ENCODE measurements at places on chromosomes 11 and 22. TPM values are rescaled to one million over a fixed set of nuclear protein-coding genes. Genes with fewer than 3 reads are reported as not detected.

DNA sequence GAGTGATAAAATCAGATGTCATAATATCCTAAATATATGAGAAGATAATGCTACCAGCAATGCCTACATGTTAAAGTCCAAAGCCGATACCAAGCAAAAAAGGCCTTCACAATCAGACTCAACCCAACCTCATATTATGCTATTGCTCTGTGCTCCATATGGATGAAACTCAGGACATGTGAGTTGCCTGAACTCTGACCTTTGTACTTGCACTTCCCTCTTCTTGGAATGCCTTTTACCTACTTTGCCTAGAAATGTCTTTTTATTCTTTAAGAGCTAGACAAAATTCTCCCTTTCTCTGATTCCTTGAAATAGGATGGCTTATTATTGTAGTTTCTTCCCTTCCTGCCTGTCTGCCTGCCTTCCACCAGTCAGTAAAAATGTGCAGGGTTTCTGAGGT lies 954.7 kb upstream of the CCDC90B start:
- no peak overlapping the region for H3K27ac ChIP-seq
- H3K27me3 ChIP-seq: no peaks in the 10 kb centered on the region
- no peaks in the 10 kb centered on the region for H3K36me3 ChIP-seq
- no peak for DNase-seq

DNA sequence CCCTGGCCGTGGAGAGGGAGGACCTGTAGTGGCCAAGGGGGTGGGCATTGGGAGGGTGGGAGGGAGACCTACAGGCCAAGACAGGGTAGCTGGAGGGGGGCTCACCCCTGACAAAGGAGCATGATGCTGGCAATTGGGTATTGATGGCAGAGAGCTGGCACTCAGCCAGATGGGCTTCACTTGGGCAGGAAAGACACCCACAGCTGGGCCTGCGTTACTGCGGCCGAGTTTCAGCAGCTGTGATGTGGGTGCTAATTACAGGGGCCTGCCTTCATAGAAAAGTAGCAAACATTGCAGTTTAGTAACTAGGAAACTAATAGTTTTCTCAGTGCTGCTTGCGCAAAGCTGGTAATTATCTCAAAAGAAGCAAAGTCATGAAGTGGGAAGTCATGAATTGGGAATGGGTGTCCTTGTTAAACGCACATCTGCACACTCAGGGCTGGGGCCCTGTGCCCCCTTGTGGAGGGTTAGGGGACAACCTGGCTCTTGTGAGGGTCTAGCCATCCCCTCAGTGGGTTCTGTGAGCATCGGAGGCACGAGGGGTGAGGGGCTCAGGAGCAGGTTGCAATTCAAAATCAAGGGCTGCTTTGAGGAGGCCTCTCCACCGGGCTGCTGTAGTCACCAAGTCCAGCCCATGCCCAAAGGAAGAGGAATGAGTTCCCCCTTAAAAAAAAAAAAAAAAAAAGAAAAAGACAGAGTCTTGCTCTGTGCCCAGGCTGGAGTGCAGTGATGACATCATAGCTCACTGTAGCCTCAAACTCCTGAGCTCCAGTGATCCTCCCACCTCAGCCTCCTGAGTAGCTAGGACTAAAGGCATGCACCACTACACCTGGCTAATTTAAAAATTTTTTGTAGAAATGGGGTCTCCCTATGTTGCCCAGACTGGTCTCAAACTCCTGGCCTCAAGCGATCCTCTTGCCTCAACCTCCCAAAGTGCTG lies 24.4 kb upstream of the TXNRD2 start:
- H3K36me3 ChIP-seq: peaks cover 11% of the 10 kb centered on the region
- DNase-seq: no peak
- H3K4me3 ChIP-seq: no peak overlapping the region
- H3K27ac ChIP-seq: no peak overlapping the region

- H3K4me1 ChIP-seq: peaks cover 16% of the 10 kb centered on the region
- peak overlapping the region; percentile 17 for H3K27ac ChIP-seq
- peaks cover 8% of the 10 kb centered on the region for H3K36me3 ChIP-seq
- no peak overlapping the region for H3K4me3 ChIP-seq
- no peaks in the 10 kb centered on the region for H3K27me3 ChIP-seq
These were observed 65.3 kb downstream of the AMBRA1 start for GRCh38 chr11:46528445-46529094.

DNA sequence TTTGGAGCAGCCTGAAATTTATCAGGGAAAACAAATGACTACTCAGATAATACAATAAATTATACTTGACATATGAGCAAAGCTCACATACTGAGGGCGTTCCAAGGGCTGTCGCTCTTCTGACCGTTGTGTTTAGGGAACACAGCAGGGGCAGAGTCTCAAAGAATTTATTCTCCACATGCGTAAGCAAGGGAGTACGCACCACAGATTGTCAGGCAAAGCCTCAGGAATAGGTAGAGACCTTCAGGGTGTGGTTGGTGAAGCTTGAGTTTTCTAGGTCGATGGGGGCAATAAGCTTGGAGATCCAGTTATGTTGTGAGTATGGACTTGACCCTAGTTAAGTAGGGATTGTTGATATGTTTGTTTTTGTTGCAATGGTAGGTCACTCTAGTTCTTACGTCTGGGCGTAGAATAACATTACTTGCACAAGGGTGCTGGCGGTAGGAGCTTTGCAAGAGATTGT lies 830 bp downstream of the ACAT1 start:
- H3K4me3 ChIP-seq: peak overlapping the region; percentile 87
- H3K36me3 ChIP-seq: peaks cover 24% of the 10 kb centered on the region
- peak overlapping the region; percentile 84 for H3K27ac ChIP-seq

GRCh38 chr22:23938328-23939016 lies 22.5 kb downstream of the GSTT2B start:
- no peak for DNase-seq
- H3K4me3 ChIP-seq: no peak overlapping the region
- H3K36me3 ChIP-seq: no peaks in the 10 kb centered on the region

DNA sequence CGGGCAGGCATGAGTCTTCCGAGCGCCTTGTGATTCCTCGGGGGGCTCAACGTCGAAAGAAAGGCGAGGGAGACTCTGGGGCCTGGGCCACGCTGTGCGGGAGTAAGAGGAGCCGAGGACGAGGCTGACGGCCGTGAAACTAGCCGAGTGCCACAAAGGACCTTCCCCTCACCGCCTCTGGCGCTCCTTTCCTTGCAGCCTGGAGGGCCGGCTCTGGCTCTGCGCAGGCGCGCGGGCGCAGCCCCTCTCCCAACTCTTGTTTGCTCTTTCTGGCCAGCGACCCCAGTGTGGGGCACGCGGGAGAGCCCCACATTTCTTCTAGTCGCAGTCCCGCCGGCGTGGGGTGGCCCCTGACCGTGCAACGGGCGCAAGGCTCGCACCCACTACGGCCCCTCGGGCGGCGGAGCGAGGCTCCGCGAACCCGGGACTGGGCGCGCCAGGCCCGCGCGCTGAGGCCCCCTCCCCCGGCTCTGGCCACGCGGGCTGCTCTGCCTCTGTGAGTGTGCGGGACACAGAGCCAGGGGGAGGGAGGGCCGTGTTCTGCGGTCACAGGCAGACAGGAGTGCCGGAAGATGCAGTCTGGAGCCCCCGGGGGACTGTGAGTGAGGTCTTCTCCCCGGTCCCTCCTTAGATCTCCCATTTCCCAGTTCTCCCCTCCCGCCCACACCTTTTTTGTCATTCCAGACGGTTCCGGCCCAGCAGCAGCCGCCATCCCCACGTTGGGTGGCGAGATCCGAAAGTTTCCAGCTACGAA lies 1.0 kb upstream of the TOB2 start:
- H3K4me3 ChIP-seq: peak overlapping the region; percentile 96
- peaks cover 24% of the 10 kb centered on the region for H3K36me3 ChIP-seq
- no peaks in the 10 kb centered on the region for H3K27me3 ChIP-seq
- peak overlapping the region; percentile 95 for H3K27ac ChIP-seq

DNA sequence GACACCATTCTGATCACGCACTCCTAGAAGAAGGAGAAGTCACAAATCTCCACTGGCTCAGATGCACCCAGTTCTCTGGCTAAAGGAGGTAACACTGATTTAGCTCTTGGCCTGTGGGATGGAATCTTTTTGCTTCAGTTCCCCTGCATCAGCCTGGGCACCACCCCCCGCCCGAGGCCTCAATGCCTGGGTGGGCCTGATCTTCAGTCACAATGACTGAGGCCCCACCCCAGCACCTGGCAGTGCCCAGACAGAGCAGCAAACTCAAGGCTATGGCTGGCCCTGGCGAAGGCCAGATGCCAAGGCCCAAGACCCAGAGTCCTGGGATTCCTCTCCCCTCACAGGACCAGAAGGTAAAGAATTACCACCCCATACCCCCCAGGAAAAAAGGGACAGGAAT lies 5.0 kb downstream of the CYB561A3 start:
- H3K4me3 ChIP-seq: no peak overlapping the region
- peaks cover 17% of the 10 kb centered on the region for H3K4me1 ChIP-seq
- DNase-seq: no peak
- H3K27me3 ChIP-seq: no peaks in the 10 kb centered on the region
- peaks cover 21% of the 10 kb centered on the region for H3K36me3 ChIP-seq

GRCh38 chr11:75365711-75366181 lies 14.3 kb upstream of the ARRB1 start:
- H3K27me3 ChIP-seq: peaks cover 4% of the 10 kb centered on the region
- H3K4me1 ChIP-seq: peaks cover 11% of the 10 kb centered on the region
- DNase-seq: no peak
- no peak overlapping the region for H3K27ac ChIP-seq

DNA sequence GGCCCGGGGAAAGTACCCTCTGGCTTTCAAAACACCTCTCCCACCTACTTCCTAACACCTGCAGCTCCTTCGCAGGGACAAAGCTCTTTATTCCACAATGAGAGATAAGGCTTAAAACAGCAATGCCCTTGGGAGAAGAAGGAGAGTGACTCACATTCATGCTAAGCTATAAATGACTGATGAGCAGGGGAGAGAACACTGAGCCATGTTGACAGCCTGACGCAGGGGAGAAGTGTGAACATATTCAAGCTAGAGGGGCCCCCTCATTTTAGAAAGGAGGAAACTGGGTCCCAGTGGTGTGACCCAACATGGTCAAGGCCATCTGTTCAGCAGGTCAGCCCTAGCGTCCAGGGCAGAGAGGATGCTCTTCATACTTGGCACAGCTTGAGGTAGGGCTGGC lies 171.8 kb downstream of the DSCAML1 start:
- no peak overlapping the region for H3K27ac ChIP-seq
- no peaks in the 10 kb centered on the region for H3K4me1 ChIP-seq

DNA sequence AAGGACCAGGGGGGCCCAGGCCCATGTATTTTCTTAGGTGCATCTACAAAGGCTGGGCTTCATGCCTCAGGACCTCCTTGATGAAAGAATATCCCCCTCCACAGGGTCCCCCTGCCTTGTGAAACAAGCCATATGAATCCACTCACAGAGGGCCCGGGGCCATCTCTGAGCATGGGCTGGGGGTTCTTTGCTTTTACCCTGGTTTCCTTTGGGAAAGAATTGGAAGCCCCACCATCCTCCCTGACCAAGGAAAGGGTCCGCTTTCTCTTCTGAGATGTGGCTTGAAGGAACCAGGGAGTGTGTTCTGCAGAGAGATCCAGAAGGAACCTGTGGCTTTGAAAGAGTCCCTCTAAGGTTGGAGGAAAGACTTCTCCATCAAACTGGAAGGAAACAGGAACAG lies 9.2 kb upstream of the ANO1 start:
- no peaks in the 10 kb centered on the region for H3K36me3 ChIP-seq
- H3K27ac ChIP-seq: no peak overlapping the region
- peaks cover 39% of the 10 kb centered on the region for H3K27me3 ChIP-seq
- H3K4me1 ChIP-seq: no peaks in the 10 kb centered on the region
- H3K4me3 ChIP-seq: no peak overlapping the region

DNA sequence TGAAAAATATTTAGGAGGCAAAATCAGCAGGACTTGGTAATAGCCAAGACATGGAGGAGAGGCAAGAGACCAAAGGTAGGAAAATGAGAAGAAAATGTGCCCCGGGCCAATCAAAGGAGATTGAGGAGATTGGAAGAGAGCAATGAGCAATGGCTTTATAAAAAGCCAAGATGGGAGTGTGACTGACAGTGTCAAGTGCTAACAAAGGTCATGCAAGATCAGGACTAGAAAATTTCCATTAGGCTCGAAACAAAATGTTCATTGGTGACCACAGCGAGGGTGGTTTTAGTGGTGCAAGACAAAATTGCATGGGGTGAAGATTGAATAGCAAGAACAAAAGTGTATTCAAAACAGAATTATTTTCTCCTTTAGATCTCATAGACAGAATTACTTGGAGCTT lies 45.2 kb upstream of the TBCEL start:
- no peak overlapping the region for H3K4me3 ChIP-seq
- no peak overlapping the region for H3K27ac ChIP-seq

- DNase-seq: no peak
- no peaks in the 10 kb centered on the region for H3K27me3 ChIP-seq
- no peak overlapping the region for H3K4me3 ChIP-seq
- no peak overlapping the region for H3K27ac ChIP-seq
- no peaks in the 10 kb centered on the region for H3K36me3 ChIP-seq
These were observed 363.0 kb downstream of the TENM4 start for GRCh38 chr11:79077702-79078330.

DNA sequence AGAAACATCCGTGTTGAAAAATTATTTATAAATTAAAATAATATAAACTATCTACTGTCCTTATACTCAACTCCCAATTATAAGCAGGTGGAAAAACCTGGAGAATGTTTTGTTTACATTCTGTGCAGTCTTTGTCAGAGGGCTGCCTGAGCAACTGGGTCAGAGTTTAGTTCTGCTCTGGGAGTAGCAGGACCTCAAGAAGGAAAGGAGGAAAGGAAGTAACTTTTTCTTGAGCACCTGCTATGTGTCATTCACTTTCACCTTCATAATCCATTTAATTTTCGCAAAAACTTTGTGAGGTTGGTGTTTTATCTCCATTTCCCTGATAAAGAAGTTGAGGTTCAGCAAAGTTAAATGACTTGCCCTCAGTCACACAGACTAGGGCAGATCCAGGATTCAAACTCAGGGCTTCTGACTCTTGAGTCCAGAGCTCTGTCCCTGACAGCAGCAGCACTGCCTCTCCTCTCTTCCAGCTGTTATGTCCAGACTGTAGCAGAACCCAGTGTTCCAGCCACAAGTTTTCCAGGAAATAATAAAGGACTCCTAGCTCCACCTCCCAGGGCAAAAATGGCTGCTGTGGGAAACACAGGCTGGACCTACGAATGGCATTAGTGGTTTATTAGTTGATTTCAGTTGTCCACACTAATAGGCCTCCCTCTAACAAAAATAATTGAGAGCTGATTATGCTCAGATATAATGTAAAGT lies 6.4 kb downstream of the CD3E start:
- peak overlapping the region; percentile 60 for H3K27ac ChIP-seq
- peaks cover 84% of the 10 kb centered on the region for H3K36me3 ChIP-seq

GRCh38 chr11:104713401-104713800 lies 184.9 kb downstream of the CASP12 start:
- no peak overlapping the region for H3K27ac ChIP-seq
- no peak overlapping the region for H3K4me3 ChIP-seq
- H3K4me1 ChIP-seq: peaks cover 9% of the 10 kb centered on the region

GRCh38 chr11:20601221-20601914 lies 2.0 kb downstream of the SLC6A5 start:
- H3K36me3 ChIP-seq: peaks cover 2% of the 10 kb centered on the region
- no peaks in the 10 kb centered on the region for H3K4me1 ChIP-seq
- no peak for DNase-seq

- H3K27me3 ChIP-seq: no peaks in the 10 kb centered on the region
- H3K4me3 ChIP-seq: no peak overlapping the region
- no peaks in the 10 kb centered on the region for H3K36me3 ChIP-seq
These were observed 61.5 kb upstream of the NECTIN1 start for GRCh38 chr11:119790476-119790875.

- peaks cover 17% of the 10 kb centered on the region for H3K27me3 ChIP-seq
- H3K4me1 ChIP-seq: no peaks in the 10 kb centered on the region
- no peak overlapping the region for H3K27ac ChIP-seq
- DNase-seq: no peak
These were observed 262.6 kb upstream of the SORL1-AS1 start for GRCh38 chr11:121715405-121715804.

The PDGFB gene
- 2.3 TPM for total RNA-seq

The LMF2 gene
- total RNA-seq: 78.4 TPM

The DNAJB13 gene
- total RNA-seq: 1.0 TPM

The NEFH gene
- 7.9 TPM for total RNA-seq

The ACR gene
- total RNA-seq: not detected

The OR5M10 gene
- total RNA-seq: not detected

The MIAT gene
- total RNA-seq: 38.4 TPM

The LYVE1 gene
- not detected for total RNA-seq

The NLRP14 gene
- total RNA-seq: 0.21 TPM
